Activated naive CD4-positive, alpha-beta T cell treated with anti-CD3 and anti-CD28 coated beads, Interleukin-2, amount 50 U/mL, for 16 hours (primary cell): ENCODE measurements at places on chromosomes 1 and 21.

DNA sequence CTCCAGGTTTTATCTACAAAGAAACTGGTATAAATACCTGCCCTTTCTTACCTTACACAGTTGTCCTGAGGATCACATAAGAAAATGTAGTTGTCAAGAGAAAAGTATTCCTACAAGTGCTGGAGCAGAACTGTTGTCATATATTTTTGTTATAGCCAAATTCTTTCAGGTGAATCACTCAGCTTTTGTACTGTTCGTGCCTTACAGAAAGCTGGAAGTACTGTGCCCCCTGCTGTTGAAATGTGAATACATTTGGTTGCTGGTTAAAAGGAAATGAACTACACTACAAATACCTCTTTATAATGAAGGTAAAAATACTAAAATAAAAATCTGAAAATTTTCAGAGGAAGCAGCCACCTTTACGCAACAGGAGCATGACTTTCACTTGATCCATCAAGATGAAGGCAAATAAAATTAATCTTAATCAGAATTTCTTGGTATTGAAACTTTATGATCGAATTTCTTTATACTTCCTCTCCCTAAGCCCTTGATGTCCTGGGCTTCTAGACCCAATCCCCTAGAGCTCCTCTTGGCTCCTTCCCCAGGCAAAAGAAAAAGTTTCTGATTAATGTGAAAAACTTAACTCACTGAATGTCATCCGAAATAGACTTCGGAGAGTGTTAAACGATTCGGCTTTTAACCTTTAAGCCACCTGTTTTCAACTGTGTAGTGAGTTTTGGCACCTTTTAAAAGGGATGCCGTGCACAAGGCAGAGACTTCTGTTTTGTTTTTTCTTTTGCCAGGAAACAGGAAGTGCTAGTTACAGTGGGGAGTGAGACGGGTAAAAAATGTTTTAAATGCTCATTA is 12.5 kb downstream of the CHML start:
- DNase-seq, result peak; percentile 26

DNA sequence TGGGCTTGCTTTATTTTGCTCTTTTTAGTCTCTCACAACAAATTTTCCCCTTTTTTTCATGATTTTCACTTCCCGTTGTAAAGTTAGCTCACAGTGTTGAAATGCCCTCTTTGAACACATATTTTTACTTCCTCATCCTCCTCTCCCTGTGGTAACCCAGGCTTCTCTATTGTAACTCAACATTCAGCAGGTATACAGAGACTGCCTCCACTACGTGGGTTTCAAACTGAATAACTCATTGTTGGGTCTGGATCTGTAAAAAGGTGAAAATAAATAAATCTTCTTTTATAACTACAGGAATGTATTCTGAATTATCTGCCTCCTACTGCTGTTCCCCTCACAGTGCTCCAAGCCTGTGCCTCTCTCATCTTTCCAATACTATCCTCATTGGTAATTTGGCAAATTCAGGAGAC is 166.4 kb downstream of the RUNX1 start:
- DNase-seq, result no peak

GRCh38 chr1:106061586-106062495 is 994.6 kb upstream of the PRMT6 start:
- DNase-seq, result no peak

- no peak for DNase-seq
These were observed 35.8 kb upstream of the PODN start for GRCh38 chr1:53026254-53026653.

GRCh38 chr1:244104309-244105060 is 53.4 kb downstream of the ZBTB18 start:
- DNase-seq, result no peak

DNA sequence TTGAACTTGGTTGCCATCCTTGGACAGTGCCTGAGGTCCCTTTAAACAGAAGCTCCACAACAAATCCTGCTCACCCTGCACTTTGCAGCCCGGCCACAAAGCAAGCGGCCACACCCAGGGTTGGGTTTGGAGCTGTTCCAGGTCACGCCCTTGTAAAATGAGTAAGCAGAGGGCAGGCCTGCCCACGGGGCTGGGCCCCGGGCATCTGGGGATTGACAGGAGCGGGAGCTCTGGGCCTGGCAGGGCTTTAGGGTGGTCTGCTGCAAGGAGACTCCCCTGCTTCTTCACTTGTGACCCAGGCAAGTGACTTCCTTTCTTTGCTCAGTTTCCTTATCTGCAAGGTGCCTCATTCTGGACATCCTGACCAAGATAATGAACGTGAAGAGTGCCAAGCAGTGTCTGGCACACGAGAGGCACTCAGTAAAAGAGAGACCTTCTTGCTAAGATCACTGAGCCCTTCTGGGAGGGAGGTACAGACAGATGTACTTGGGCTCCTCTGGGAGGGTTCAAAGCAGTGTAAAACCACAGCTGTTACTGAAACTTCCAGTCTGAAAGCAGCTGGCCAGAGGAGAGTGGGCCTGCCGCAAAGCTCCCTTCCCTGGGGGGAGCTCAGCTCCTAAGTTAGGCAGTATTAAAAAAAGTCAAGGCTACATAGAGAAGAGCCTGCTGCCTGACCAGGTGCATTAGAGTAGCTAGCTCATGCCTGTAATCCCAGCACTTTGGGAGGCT is 2.6 kb downstream of the E2F2 start:
- peak; percentile 65 for DNase-seq

GRCh38 chr1:182121787-182122186 is 60.3 kb upstream of the ZNF648 start:
- no peak for DNase-seq

DNA sequence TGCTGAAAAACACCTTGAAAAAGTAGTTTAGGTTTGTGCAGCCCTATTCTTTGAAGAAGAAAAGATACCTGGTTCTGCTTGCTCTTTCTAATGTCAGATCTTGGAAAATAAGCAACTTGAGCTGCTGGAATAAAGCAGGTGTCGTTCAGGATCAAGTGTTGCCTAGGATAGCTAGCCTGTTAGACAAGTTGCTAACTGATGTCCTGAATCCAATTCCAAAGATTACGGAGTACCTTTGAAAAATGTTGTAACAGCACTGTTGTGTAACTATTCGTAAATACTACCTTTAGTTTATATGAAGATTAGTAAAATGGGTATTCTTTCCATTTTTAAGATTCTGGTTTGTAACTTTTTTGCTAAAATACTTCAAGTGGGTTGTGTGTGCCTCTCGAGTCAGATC is 151.5 kb downstream of the CLEC20A start:
- no peak for DNase-seq

- no peak for DNase-seq
These were observed 41.7 kb downstream of the CD55 start for GRCh38 chr1:207362962-207363860.

GRCh38 chr1:109804660-109805059 is 40.9 kb upstream of the EPS8L3 start:
- DNase-seq, result no peak

- no peak for DNase-seq
These were observed 167.9 kb upstream of the C8B start for GRCh38 chr1:57133686-57134085.

DNA sequence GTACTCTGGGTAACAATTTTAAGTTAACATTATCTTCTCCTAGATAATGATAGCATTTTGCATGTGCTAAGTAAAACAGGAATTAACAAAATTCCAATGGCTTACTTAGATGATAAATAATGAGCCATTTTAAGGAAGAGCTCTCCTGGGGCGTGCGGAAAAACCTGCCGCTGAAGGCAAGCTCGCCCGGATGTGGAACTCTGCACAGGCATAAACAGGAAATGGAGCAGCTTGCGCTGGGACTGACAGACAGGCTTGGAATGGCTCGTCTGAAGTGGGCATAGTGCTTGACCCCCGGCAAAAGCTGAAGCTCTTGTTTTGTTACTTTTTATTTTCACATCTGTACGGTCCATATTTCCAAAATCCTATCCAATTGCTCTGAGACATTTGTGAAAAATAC is 169.2 kb downstream of the ZNF281 start:
- DNase-seq, result no peak

DNA sequence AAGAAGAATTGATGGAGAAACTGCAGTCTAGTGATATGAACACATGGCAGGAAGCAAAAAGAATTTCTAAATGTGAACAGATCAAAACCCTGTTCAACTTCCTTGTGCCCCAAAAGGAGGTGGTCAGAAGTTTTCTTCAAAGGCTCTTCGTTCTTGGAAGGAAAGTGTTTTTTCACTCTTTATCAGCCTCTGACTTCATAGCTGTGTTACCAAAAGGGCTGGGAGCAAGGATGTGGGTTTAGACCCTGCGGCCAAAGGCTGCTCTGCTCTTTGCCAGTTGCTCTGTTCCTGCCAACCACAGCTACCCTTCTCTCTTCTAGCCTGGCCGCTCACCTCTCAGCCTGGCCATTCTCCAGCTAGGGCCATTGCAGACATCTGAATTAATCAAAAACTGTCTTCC is 53.8 kb downstream of the PTGER3 start:
- no peak for DNase-seq

GRCh38 chr1:158398818-158399514 is at the start of gene OR10T2:
Gene OR10T2 (minus strand): TSS chr1:158399466. CDS start chr1:158399466, 0 bp downstream.
- DNase-seq, result no peak

DNA sequence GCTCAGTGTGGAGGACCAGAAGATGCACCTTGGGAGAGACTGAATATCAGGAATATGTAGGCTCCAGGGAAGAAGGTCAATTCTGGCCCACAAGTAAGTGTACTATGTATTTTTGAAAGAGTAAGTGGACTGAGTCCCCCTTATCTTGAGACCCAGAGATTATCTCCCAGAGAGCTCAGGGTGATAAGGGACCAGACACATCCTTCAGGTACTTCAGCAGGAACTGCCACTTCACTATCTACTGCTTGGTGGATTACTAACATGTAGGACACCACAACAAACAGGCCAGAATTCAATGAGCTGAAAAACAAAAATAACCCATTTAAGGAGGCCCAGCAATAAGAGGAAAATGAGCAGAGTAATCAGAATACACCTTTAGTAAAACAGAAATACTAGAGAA is 119.2 kb downstream of the ZNF644 start:
- DNase-seq, result no peak

- no peak for DNase-seq
These were observed 66.6 kb downstream of the DIRAS3 start for GRCh38 chr1:67983867-67984266.

- DNase-seq, result no peak
These were observed 2.4 kb downstream of the AUNIP start for GRCh38 chr1:25856856-25857255.

- no peak for DNase-seq
These were observed 114.5 kb upstream of the COL24A1 start for GRCh38 chr1:86271046-86271445.

- DNase-seq, result no peak
These were observed 779 bp downstream of the THEM5 start for GRCh38 chr1:151852733-151853132.

DNA sequence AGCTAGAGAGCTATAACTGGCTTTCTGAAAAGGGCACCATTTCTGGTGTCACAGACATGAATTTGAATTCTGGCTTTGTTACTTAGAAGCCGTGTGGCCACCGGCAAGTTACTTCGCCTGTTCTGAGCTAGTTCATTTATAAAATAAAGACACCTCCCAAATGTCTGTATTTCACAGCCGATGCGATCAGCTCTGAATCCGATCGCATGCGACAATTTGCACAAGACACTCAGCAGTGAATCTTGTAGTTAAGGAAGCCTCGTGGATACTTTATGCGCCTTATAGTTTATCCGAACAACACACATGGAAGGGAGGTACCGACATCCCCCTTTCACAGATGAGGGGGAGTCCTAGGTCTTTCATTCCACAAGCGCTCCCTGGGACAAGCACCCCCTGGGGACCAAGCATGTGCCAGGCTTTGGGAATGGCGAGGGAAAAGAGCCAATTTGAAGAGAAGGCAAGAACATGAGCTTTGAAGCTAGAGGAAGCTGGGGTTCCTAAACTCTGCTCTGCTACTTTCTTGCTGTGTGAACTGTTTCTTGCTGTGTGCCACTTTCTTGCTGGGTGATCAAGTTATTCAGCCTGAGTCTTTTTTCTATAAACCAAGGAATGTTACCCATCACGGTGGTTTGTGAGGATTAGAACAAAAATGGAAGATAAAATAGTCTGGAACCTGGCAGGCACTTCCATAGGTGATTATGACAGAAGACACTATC is 3.9 kb downstream of the ID3 start:
- DNase-seq, result no peak

DNA sequence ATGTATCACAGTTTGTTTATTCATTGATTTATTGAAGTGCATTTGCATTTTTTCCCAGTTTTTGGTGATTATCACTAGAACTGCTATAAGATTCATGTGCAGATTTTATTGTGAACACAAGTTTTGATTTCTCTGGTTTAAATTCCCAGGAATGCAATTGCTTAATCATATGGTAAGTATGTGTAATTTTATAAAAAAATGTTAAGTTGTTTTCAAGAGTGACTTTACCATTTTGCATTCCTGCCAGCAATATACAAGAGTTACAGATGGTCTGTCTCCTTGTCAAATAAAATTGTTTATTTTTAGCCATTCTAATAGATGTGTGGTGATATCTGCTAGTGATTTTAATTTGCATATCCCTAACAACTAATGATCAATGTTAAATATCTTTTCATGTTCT is 127.3 kb upstream of the APP start:
- DNase-seq, result no peak

- DNase-seq, result no peak
These were observed 21.9 kb upstream of the LAX1 start for GRCh38 chr1:203743091-203743571.

DNA sequence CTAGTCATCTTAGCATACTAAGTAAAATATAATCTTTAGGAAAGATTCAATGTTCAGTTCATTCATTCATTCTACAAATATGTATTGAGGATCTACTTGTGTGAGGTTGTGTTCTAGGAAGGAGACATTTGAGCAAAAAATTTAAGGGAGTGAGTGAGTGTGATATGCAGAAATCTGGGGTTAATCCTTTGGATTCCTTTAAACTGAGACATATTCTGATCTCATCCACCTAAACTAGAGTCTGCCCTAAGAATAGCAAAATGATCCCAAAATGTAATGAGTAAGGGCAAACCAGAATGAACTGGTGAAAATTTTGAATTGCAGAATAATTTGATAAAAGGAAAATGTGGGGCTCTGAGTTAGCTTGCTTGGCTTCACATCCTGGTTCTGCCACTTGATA is 8.6 kb downstream of the UBE2U start:
- DNase-seq, result no peak

GRCh38 chr21:45029948-45030681 is 44.3 kb upstream of the ADARB1 start:
- DNase-seq, result no peak

GRCh38 chr1:67833602-67833940 is 304 bp upstream of the GNG12 start:
- DNase-seq, result no peak

GRCh38 chr1:161258439-161259344 is at the start of gene PCP4L1:
Gene PCP4L1 (plus strand): TSS chr1:161258745. CDS start chr1:161258975, 230 bp downstream.
- peak; percentile 45 for DNase-seq

DNA sequence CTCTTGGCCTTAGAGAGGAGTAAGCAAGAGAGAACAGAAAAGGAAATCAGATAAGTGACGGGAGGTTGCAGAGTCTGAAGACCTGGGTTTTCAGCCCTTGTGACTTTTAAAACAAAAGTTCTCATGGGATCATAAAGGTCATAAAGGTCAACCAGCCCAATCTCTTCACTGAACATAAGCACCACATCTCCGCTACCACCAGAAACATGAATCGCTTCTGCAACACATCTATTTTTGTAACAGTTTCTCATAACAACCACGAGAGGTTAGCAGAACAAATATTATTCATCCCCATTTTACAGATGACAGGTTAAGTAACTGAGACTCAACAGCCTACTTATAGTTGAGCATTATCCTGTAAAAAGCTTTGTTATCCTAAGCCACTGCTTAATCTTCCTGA is 5.9 kb downstream of the TRAPPC3 start:
- DNase-seq, result no peak

- DNase-seq, result peak; percentile 33
These were observed 37.6 kb downstream of the MCOLN2 start for GRCh38 chr1:84959294-84959693.

- no peak for DNase-seq
These were observed 82.6 kb downstream of the NENF start for GRCh38 chr1:212515329-212515760.
